Hindlimb muscle (tissue), 1 donor: ENCODE measurements at places on chromosomes 7 and 10.

- no peak for DNase-seq
Observed at GRCh38 chr10:12727832-12728215, 273.7 kb downstream of the CCDC3 start.

- no peak for DNase-seq
Observed at GRCh38 chr10:3741688-3742461, 43.1 kb downstream of the KLF6 start.

DNA sequence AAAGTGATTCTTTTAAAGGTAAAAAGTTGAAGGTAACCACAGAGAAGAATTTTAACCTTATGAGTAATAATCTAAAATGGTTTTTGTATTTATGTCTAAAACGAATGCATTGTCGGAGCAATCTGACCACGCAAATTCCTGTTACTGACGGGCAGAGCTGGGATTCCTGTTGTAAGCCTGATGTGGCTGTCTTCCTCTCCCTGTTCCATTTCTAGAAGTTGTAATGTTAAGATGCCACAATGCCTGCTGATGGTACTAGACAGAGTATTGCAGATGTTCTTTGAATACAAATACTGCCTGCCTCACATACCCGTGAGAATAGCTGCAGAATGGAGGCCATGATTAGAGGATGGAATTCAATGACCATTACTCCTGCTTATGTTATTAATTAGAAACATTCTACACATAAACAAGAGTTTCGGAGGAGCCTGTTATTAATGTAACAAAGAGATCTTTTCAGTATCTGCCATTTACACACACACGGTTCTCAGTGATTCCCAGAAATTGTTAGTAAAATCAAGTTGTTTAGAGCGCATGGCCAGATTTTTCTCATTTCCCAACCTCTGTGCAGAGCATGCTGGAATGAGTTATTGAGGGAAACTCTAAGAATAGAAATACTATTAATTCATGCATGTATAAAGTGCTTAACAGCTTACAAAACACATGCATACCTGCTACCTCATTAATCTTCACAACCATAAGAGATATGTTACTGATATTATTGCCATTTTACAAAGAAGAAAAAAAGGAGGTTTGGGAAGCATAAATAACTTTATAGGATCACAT is 196.8 kb downstream of the PTN start:
- no peak for DNase-seq

DNA sequence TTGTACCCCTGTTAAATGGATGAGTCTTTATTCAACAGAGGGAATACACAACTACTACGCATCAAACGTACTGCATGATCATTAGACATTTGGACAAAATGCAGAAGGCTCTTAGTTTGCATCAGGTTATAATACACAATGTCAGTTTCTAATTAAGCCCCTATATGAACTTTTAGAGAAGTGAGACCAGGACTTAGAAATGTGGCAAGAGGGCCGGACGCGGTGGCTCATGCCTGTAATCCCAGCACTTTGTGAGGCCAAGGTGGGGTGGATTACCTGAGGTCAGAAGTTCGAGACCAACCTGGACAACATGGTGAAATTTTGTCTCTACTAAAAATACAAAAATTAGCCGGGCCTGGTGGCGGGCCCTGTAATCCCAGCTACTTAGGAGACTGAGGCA is 76.3 kb upstream of the MGMT start:
- no peak for DNase-seq

GRCh38 chr7:109092268-109092667 is 522.6 kb downstream of the DNAJB9 start:
- no peak for DNase-seq

- no peak for DNase-seq
Observed at GRCh38 chr7:11319491-11320274, 346.0 kb downstream of the PHF14 start.

DNA sequence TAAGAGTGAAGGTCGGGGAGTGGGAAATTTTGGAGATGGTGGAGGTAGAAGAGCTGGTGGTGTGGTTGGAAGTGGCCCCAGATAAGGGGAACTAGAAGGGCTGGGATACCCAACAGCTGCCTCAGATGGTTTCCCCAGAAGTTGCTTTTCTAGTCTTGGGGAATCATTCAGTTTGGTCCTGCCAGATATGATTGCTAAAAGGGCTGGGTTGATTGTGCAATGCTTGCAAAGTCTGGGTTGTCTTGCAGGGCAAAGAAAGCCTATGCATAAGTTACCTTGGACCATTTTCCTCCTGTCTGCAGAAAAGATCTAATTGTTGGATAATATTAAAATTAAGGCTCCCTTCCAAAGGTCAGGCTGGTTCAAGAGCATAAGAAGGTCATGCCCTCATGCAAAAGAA is 213.8 kb upstream of the ZNF804B start:
- no peak for DNase-seq

DNA sequence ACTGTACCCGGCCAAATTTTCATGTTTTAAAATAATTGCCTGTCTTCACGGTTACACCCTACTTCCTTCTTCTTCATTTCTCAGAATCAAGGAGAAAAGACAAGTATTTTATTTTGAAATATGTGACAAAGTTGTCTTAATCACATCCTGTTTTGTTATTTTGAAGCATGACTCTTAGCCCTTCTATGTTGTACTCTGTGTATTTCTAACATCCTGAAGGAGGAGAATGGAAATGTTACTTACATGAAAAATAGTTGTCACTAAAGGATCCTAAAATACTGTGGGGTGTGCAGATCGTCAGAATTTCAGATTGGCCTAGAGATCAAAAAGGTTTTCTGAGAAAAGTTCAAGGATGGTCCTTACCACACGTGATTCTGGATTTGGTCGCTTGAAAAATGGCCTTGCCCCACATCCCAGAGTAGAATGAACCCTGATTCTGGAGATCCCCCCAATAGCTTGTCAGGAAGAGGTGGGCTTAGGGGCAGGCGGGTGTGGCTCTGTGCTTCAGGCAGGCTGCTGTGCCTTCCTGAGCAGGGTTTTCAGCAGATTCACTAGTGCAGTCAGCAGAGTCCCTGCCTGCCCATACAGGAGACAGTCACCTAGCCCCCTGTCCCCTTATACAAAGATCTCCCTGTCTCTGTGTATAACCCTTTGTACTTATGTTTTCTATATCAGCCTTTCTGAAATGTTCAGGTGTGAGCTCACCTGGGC is 8.6 kb downstream of the UPP1 start:
- DNase-seq = no peak

GRCh38 chr7:101874028-101874427 is 56.6 kb downstream of the CUX1 start:
- DNase-seq = no peak

- DNase-seq = no peak
Observed at GRCh38 chr10:58575491-58575890, 62.8 kb downstream of the BICC1 start.

DNA sequence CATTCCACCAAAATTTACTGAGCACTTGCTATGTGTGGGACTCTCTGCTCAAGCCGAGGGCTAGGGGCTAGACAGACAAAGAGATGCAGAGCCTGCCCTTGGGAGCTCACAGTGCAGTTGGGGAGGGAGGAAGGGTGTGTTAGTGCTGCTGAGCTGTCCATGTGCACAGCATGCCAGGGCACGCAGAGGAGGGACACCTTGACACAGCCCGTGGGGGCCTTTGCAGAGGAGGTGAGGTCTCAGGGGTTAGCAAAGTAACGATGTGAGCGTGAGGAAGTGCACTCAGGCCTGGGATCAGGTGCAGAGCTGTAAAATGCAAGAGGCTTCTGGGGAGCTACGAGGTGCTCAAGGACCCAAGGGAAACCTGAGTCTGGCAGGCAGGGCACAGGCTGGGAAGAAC is 16.3 kb downstream of the PRKCQ start:
- DNase-seq = no peak

DNA sequence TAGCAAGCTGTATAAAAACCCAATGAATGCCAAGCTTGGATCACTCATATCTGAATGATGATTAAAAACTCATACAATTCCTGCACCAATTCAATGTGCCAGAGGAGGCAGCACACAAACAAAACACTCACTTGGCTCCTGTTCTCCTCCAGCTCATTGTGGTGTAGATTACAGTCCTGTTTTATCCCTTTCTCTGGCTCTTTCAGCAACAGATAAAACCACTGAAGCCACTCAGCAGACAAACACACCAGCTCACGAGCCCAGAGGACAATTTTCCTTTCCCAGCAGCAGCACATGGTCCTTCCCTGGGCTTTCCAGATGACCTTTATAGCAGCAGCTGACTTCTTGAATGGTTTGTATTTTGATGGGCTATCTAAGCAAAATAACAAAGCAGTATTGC is 107.3 kb upstream of the STARD3NL start:
- no peak for DNase-seq

GRCh38 chr7:140322759-140323158 is 75.6 kb downstream of the SLC37A3 start:
- DNase-seq = no peak

GRCh38 chr7:42192066-42192465 is 44.9 kb downstream of the GLI3 start:
- DNase-seq = no peak

DNA sequence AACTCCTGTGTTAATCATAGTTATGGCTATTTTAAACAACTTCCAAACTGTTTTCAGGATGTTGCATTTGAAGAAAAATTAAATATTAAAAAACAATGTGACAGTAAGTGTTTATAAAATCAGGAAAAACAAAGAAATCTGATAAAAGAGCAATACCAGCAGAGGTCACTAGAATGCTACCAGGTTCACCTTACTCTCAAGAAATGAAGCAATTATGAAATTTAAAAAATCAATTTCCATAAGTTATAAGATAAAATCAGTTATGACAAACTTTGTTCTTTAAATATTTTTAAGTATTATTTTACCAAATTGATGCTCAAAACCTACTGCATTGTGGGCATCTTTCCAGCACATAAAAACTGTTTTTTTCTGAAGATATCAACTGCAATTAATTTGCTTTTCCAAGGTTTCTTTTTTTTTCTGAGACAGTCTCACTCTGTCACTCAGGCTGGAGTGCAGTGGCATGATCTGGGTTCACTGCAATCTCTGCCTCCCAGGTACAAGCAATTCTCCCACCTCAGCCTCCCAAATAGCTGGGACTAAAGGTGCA is 50.7 kb upstream of the RHEB start:
- DNase-seq = peak; percentile 7

DNA sequence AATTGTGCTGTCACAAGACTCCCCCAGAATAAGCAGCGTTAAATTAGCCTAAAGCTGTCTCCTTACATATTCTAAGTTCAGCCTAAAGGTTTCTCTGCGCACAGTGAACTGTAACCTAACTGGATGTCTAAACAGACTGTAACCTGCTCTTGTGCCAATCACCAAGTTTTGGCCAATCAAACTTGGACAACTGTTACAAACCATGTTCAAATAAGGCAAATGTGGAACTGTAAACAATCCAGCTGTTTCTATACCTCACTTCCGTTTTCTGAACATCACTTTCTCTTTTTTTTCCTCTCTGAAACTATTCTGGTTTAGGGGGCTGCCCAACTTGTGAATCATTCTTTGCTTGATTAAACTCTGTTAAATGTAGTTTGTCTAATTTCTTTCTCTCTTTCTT is 252.2 kb upstream of the HABP2 start:
- DNase-seq = no peak

- no peak for DNase-seq
Observed at GRCh38 chr7:30451539-30452279, 26.9 kb downstream of the NOD1 start.

DNA sequence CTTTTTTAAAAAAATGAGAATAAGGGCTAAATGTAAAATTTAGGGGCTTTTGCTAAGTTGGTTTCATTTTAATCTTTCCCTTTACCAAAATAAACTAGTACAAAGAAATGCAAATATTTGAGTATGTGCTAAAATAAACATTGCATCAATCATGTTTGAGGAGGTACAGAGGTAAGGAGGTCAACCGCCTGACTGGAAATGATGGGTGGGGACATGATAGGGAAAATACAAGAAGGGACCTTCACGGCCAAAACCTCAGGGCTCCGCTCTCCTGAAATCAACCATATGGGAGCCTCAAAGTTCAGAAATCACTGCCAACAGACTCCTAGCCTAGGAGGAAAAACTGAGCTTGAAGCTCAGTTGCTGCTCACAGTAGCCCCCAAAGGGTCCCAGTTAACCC is 207.6 kb downstream of the AHR start:
- no peak for DNase-seq

DNA sequence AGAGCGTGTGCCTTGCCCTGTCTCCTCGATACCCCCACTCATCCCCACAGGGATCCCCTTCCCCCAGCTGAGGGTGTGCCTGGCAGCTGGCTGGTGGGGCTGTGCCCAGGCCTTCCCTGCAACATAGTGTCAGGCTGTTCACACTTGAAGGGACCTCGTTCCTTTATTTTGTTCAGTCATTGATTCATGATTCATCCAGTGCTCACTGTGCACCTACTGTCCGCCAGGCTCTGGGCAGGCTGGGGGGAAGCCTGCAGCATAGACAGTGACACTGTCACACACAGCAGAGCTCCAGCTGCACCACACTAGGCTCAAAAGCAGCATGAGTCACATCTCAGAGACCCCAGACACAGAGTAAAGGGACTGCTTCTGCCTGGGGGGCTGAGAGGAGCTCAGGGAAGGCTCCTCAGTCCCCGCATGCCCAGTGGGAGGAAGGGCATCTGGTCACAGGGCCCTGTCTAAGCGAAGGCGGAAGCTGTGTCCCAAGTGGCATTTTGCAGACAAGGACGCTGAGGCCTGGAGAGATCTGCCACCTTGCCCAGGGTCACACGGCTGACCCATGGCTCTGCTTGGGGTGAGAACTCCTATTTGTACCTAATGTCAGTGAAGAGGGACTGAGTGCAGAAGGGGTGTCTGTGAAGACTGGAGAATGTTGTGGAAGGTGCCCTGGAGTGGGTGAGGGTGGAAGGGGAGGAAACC is 27.9 kb downstream of the CDH23 start:
- no peak for DNase-seq

- DNase-seq = peak; percentile 27
Observed at GRCh38 chr7:128104108-128104742, 73.0 kb upstream of the LRRC4 start.

DNA sequence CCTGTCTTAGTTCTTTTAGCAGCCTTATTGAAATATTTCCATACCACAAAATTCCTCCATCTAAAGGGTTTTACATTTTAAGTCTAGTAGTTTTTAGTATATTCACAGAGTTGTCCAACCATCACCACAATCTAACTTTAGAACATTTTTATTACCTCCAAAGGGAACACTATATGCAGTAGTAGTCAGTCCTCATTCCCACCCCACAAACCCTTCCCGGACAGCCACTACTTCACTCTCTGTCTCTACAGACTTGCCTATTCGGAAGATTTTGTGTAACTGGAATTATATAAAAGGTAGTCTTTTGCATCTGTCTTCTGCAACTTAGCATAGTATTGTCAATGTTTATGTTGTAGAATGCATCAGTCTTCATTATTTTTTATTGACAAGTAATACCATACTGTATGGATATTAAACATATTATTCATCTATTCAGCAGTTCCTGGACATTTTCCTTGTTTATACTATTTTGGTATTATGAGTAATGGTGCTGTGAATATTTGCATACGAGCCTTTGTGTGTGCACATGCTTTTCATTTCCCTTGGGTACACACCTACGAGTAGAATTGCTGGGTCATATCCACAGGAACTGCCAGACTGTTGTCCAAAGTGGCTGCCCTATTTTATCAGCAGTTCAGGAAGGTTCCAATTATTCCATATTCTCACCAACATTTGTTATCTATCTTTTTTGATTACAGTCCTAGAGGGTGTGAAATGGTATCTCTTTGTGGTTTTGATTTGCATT is 60.9 kb upstream of the LANCL2 start:
- no peak for DNase-seq

- DNase-seq = no peak
Observed at GRCh38 chr10:27600930-27601329, 96.8 kb downstream of the RAB18 start.

GRCh38 chr7:55245271-55245723 is 119.8 kb upstream of the LANCL2 start:
- DNase-seq = no peak

GRCh38 chr7:122433765-122434164 is 129.2 kb upstream of the FEZF1 start:
- no peak for DNase-seq

- no peak for DNase-seq
Observed at GRCh38 chr7:54940748-54941147, 78.1 kb upstream of the EGFR start.
